ENCODE measurements at places on chromosomes 12 and 14. TPM values are rescaled to one million over a fixed set of nuclear protein-coding genes. Genes with fewer than 3 reads are reported as not detected.

The RPL10L gene
- not detected for total RNA-seq

The NOVA1 gene
- total RNA-seq, result 3.4 TPM

The NID2 gene
- 14.6 TPM for total RNA-seq

The USP44 gene
- total RNA-seq, result 17.8 TPM

The DEPDC4 gene
- total RNA-seq, result 2.0 TPM

DNA sequence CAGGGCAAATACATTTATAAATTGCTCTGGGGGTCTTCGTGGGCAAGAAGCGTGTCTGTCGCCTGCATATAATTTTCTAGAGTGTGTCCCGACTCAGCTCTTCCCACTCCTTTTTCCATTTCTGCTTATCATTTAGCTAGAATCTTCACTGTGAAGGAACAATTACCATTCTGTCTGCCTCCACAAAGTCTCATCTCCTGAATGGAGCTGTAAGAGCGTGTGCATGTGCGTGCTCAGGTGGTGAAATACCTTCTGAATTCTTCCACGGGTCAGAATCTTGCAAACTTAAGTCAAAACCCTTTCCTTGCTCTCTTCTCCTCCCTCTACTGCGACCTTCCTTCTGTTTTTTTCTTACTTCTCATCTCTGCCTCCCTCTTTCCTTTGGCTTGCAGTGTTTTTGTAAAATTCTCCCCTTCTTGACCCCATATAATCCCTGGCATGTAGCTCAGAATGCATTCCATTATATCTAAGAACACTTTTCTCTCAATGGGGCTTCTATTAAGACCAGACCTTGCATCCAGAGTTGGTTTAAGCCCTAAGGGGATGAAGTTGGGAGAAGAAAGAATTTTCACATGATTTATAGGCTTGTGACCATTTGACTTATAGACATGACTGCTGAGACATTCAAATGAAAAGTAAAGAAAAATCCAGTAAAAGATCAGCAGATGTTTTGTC lies 25.0 kb upstream of the GSG1 start:
- DNase-seq, result no peak

- no peak for DNase-seq
Measured at GRCh38 chr12:114996382-114996781, 312.4 kb upstream of the TBX3 start.

DNA sequence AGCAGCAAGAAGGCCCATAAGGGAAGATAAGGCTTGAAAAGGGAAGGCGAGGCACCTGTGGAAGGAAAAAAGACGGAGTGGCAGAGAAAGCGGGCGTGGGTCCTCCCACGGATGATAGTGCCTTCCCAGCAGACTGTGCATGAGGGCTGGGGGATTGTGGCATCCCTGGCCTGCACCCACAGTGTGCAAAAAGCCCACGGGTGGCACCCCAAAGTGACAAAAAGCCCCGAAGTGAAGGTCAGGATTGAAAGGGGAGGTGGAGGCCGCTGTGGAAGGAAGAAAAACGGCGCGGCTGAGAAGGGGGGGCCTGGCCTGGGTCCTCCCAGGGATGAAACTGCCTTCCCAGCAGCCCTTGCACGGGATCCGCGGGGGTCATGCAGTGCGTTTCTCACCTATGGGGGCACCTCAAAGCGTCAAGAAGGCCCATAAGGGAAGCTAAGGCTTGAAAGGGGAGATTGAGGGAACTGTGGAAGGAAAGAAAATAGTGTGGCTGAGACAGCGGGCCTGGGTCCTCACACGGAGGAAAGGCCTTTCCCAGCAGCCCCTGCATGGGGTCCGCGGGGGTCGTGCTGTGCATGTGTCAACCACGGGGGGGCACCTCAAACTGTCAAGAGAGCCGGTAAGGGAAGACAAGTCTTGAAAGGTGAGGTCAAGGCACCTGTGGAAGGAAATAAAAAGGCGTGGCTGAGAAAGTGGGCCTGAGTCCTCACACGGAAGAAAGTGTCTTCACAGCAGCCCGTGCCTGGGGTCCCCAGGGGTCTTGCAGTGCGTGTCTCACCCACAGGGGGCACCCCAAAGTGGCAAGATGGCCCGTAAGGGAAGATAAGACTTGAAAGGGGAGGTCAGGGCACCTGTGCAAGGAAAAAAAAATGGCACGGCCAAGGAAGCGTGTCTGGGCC lies 274.1 kb downstream of the ALG10 start:
- DNase-seq, result peak; percentile 20

DNA sequence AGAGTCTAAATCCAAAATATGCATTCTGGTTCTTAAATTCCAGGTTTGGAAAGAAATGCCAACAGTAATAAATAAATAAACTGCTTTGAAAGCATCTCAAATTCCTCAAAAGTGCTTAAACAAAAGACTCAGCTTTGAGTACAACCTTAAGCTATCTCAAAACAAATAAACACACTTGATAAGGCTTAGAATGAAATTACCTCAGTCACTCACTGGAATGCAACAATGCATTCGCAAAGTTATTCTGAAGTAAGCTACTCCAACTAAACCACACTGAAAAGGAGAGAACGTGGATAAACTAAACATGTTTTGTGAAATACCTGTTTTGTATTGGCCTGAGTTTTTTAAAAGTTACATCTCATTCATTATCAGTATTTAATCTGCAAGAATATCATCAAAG lies 1.2 kb downstream of the SPTSSA start:
- no peak for DNase-seq

DNA sequence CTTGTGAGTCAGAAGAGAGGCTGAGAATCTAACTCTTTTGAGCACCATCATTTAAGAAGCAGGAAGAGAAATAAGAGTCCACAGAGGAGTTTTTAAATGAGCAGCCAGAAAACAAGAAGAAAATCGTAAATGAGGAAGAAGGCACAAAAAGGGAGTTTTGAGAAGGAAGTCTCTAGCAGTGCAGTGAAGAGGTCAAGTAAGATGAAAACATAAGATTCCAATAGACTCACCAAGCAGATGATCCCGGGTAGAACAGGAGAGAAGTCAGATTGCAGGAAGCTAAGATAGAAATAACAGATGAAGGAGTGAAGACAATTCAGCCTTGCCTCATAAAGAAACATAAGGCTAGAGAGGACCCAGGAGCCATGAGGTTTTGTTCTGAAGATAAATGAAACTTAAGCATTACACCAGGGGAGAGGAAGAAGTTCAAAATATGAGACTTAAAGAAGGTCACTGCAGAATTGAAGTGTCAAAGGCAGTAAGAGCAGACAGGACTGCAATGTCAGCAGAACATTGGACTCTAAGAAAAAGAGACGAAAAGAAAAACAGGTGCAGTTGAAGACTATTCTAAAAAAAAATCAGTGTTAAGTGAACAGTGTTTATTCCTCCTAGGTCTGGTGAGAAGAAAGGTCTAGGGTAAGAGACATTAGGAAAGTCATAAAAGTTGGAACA lies 229.0 kb downstream of the SEC23A start:
- DNase-seq, result no peak

All from lower lobe of right lung (tissue), 2 donors.